ENCODE measurements at places on chromosomes 5 and 9. TPM values are rescaled to one million over a fixed set of nuclear protein-coding genes. Genes with fewer than 3 reads are reported as not detected.

- no peak for DNase-seq
Observed at GRCh38 chr9:117400171-117400570, 14.7 kb downstream of the ASTN2 start.

Gene PRR16
- 28.0 TPM for polyA plus RNA-seq

Gene TEX48
- not detected for polyA plus RNA-seq

- no peak for DNase-seq
Observed at GRCh38 chr9:85067792-85068191, 398.3 kb downstream of the NTRK2 start.

DNA sequence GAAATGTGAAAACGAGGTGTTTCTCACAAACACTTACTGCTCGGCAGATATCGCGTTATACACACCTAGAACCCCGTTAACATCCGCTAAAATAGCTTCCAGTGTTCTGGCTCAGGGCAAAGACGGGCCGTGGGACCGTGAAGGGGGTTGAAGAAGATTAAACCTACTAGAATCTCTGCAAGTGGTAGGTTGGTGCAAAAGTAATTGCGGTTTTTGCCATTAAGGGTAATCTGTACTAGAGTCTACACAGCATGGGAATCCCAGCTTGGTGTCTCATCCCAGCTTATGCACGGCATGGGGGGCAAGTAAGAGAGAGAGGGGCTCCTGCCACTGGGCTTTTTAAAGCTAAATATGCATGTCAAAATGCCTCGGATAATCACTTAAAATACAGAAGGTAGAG, 43.9 kb downstream of the HRH2 start:
- no peak for DNase-seq

GRCh38 chr9:81150016-81150625, 539.2 kb downstream of the TLE1 start:
- no peak for DNase-seq

- no peak for DNase-seq
Observed at GRCh38 chr5:157842185-157842584, 16.8 kb downstream of the CLINT1 start.

GRCh38 chr5:132279801-132280200, 14.4 kb upstream of the SLC22A4 start:
- no peak for DNase-seq

DNA sequence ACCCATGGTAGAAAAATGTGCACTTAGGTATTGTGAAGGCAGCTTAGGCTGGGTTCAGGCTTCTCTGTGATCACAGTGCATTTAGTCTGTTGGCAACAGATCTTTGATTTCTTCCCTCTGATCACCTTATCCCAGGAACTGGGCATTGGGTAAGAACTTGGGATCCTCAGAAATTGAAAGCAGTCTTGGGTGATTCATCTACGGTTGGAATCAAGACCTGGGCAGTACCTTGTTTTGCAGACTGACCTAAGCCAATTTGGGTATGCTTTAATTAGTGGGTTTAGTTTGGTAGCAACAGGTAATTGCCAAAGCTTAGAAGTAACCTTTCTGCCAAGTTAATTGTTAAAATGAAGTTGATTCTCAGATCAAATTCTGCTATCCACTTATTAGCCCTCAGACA, 17.8 kb downstream of the ENTREP1 start:
- DNase-seq, result no peak

GRCh38 chr9:27196383-27196782, 87.4 kb downstream of the TEK start:
- DNase-seq, result no peak

Gene ZBTB43
- 16.2 TPM for polyA plus RNA-seq

Gene CMYA5
- polyA plus RNA-seq, result 206 TPM

GRCh38 chr5:58099257-58099656, 360.6 kb downstream of the PLK2 start:
- no peak for DNase-seq

DNA sequence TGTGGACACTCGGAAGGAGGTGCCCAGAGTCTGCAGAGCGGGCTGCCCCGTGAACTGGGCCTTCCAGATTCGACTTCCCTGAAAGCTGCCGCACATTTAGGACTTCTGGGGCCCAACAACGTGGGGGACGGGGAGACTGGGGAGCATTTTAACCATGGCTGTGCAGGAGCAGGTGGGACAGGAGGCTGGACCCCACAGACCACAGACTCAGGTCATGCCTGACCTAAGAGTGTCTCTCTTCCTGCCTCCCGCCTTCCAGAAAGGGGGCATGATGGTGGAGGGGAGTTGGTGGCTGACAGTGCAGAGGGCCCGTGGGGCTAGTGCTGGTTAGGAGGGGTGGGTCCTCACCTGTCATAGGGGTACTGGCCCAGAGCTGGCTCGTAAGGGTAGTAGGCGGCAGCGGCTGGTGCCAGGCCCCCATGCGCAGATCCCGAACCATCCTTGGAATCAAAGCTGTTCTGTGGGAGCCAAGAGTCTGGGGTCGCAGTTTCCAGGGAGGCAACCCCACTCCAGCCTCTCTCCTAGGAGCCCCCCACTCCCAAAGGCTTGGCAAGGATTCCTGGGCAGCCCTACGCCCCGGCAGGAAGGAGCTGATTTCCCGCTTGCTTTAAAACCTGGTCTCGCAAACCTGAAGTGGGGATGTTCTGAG, 2.2 kb downstream of the IRX4 start:
- no peak for DNase-seq

Gene LRRC19
- polyA plus RNA-seq, result 0.13 TPM

Gene LHX2
- 2.0 TPM for polyA plus RNA-seq

- DNase-seq, result no peak
Observed at GRCh38 chr5:181204826-181205760, at the start of gene TRIM7. TRIM7 (minus strand) TSS chr5:181205196; CDS start chr5:181205110, 86 bp downstream.

- DNase-seq, result no peak
Observed at GRCh38 chr9:5644501-5644900, 15.6 kb downstream of the RIC1 start.

DNA sequence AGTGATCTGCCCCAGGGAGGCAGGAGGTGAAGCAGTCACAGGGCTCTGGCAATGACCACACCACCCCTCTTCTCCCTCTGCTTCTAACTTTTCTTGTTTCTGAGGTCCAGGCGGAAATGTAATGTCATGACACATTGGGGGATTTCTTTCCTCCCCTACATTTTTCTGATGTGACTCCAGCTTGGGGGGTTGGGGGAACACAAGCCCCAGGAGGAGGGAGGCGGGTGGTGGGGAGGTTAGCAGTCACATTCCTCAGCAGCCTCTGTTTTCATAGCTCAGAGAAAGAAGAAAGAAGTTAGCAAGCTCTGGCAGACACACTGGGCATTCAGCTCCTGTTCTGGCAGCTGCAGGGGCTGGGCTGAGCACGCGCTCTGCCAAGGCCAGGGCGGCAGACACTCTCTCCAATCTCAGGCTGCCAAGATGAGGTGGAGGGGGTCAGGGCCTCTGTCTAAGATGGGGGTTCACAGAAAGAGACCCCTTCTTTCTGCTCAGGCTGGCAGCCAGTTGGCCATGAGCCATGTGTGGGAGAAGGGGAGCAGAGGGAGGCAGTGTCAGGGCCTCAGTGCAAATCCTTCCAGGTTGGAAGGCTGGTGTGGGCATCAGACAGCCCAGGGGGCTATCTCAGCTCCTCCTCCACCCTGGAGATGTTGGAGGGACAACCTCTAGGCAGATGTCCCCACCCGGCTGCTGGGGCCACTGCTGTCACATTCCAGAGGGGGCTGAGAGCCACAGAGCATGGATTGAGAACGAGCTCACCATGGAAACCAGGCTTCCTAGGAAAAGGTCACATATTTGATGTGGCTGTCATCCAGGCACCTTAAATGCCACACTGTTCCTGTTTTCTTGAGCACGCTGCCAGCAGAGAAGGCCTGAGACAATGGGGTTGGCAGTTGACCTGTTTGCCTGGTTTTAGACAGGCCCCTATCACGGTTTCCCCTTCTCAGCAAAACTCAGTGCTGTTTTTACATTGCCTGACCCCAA, 20.1 kb upstream of the PFDN1 start:
- no peak for DNase-seq

- DNase-seq, result no peak
Observed at GRCh38 chr5:133051061-133051541, 712 bp upstream of the HSPA4 start.

DNA sequence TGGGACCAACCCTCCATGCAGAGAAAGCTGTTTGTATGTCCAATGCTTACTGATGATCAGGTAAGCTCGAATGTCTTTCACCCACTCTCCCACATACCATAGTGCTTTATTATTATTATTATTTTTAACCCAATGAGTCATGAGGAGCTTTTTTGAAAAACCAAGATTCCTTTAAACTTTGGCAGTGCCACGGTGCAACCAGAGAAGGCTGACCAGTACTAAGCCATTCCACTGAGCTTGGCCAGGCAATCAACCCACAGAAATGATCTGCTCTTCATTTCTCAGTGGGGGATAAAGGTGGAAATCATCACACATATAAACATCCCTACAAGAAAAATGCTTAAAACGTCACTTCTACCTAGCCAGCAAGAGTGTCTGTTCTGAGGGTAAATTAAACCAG, 35.5 kb downstream of the JAKMIP2 start:
- no peak for DNase-seq
